Upper lobe of left lung (tissue), 6 donors: ENCODE measurements at places on chromosomes 13 and 19. TPM values are rescaled to one million over a fixed set of nuclear protein-coding genes. Genes with fewer than 3 reads are reported as not detected.

Gene SERPINE3
- total RNA-seq: not detected

Gene DDX49
- total RNA-seq: 41.1 TPM

Gene AKT2
- 164 TPM for total RNA-seq

Gene THSD1
- total RNA-seq: 19.8 TPM

Gene OR10H1
- total RNA-seq: not detected

Gene PRR22
- 4.4 TPM for total RNA-seq

Gene KLHL1
- total RNA-seq: not detected

Gene ZNF528
- 34.6 TPM for total RNA-seq

- DNase-seq: no peak
These were observed 385.7 kb downstream of the DCT start for GRCh38 chr13:94093652-94094315.

DNA sequence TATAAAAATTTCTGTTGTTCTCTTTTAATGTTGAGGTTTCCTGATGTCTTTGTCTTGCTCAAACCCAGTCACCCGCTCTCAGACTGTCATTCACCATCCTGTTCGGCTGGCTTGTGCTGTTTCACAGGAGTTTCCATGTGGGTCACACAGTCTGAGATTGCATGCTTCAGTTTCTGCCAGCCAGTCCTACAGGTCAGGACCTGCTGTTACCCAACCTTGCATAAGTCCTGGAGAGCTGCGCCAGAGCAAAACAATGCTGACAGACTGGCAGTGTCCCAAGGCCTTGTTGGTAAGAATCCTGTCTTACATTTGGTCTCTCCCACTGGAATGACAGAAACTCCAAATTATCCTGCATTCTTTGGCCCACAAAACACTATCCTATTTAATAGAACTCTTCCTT, 340.0 kb upstream of the SLITRK5 start:
- DNase-seq: peak; percentile 61

DNA sequence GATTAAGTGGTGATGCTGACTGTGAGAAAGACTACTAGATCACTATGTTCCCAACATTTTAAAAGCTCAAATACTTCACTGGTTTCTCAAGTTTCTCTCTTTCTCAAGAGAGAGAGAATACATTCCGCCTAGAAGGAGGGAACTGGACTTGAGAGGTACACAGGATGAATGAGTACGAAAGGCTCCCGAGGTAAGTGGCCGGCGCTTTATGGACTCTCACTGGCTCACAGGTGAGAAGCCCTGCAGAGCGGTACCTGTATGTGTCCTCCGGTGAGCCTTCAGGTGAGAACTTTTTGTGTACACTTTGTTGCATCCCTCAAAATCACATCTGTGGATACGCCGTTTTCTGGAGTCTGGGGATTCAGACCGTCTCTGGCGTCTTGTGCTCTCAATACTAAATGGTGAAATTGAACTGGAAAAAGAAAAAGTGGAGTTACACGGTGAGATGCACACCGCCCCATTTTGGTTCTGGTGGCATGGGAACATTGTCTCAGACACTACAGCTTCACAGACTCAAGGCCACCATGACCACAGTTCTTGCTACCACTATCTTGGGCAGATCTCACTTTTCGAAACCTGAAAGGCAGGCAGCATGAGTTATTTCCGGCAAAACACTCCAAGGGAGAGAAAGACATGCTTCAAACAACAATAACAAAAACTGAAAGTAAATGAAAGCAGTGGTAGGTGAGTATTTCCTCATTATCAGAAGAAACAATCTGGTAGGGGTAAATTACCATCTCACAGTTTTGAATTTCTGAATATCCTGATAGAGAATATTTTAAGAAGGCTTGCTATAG, 418.9 kb downstream of the KLF12 start:
- DNase-seq: no peak

DNA sequence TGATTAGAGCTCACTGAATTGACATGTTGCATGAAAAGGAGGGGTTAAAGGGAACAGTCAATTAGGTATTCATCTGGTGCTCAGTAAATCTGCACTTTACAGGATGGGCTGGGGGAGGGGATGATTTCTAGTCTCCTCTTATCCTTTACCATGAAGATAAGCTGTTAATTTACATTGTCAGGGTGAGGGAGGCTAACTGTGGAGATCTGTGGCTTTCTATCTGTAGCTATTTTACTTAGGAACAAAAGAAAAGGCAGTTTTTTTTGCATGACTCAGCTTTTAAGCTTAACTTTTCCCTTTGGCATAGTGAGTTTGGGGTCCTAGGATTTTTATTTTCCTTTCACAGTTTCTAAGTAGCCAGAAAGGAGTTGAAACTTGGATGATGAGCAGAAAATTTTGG, 253.3 kb downstream of the LMO7 start:
- no peak for DNase-seq

DNA sequence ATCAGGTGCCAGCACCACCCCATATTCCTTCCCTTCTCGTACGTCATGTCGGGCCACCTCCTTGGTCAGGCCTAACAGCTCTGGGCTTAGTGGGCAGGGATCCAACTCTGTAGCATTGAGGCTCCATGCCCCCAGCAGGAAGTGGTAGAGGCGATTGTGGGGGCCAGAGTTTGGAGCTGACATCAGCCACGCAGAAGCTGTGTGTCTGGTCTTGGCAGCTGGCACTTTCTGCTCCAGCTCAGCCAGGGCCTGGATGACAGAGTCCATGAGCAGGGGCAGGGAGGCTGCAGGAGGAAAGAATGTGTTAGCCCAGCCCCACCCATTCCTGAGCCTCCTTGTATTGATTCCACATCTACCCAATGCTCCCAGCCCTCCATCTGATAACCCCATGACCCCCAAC, 3.0 kb downstream of the PGLYRP2 start:
- no peak for DNase-seq

GRCh38 chr13:57045826-57046546, 94.7 kb upstream of the PRR20A start:
- no peak for DNase-seq

GRCh38 chr19:1254081-1254527, 5.7 kb downstream of the MIDN start:
- peak; percentile 87 for DNase-seq

GRCh38 chr13:95181586-95181985, 119.7 kb downstream of the ABCC4 start:
- DNase-seq: no peak

DNA sequence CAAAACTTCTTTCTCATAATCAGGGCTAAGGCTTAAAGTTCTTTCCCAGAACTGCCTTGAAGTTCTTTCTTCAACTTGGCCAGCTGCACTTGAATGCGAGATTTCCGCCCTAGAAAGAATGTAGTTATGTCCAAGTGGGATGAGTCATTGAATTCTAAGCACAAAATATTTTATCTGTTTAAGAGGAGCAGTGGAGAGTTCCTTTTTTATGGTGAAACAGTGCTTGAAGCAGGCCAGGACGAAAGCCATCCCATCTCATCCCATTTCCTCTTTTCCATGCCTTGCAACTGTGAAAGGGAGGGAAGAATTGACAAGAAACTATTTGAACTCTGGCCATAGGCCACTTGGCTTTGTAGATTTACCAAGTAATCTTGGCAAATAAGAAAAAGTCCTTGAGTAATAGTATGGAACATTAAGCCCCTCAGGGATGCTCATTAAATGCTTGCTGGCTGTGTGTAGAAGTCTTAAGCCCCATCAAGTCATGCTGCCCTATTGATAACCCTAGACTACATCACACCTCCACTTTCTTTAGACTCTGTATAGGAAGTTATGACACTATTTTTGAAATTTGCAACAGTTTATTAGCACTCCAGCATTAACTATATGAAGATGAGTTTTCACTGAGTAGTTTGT, 174.5 kb downstream of the KCTD12 start:
- peak; percentile 26 for DNase-seq

GRCh38 chr19:54312436-54313377, at the start of gene LILRA5:
Gene LILRA5, minus strand, starts transcription at chr19:54313166. Its CDS starts 147 bp downstream, at chr19:54313019.
- DNase-seq: peak; percentile 69
